ENCODE measurements at places on chromosomes 3 and 15.

- DNase-seq, result peak; percentile 85
Observed at GRCh38 chr15:52514482-52514881, 14.2 kb downstream of the MYO5A start.

- DNase-seq, result no peak
Observed at GRCh38 chr3:114272271-114272670, 21.6 kb upstream of the TIGIT start.

DNA sequence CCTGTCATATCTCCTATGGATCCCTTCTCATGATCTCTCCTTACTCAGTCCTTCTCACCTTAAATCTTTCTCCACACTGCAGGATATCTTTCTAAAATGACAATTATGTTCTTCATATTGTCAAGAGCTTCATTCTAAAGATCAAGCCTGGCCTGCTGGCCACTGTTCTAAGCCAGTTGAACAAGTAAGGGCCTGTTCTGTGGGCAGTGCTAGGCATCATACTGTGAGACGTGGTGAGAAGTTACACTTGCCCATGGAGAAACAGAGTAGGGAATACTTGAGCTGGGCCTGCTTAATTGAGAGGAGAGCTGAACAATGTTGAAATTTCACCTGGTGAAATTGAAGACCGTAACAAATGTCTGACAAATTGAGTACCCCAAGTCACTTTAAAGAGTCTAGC is 184.1 kb upstream of the RASGRP1 start:
- peak; percentile 74 for DNase-seq

DNA sequence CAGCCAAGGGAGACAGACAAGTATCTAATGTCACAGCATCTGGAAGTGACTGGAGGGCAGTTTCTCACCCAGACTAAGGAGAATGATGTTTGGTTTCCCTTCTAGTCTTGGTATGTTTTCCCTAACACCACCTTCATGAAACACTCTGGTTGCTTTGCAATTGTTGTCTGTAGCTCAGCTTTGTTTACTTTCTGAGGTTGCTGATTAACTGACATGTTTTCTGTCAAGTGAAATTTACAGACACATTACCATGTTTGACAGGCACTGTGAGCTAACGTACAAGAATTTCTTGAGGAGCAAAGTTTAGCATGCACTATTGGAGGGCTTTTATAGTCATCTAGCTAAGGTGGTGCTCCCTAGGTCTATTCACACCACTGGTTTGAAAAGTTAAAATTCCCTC is 131.6 kb upstream of the NECTIN3 start:
- no peak for DNase-seq

GRCh38 chr3:32195995-32196540 is 42.4 kb upstream of the CMTM8 start:
- peak; percentile 15 for DNase-seq

DNA sequence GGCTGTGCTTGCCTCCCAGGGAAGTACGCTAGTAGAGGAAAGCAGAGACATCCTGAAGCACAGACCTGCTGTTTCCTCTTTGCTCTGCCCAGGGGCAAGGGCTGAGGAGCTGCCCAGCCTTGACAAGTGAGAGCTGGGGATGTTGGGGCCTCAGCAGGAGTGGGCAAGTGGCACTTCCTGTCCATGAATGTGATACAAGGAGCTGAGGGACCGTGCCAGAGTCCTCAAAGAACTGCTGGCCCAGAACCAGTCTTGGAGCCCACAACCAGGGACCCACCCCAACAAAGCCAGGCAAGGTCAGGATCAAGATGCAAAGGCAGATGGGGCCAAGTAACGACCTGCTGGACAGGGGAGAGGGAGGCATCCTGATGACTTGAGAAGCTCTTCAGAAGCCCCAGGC is 70.3 kb downstream of the TRIM42 start:
- no peak for DNase-seq
